Lung (tissue), 17 donors: ENCODE measurements at places on chromosomes 1 and 21. TPM values are rescaled to one million over a fixed set of nuclear protein-coding genes. Genes with fewer than 3 reads are reported as not detected.

GRCh38 chr1:53689223-53689622, 49.7 kb downstream of the GLIS1 start:
- H3K4me1 ChIP-seq = no peaks in the 10 kb centered on the region
- no peak overlapping the region for H3K4me3 ChIP-seq
- H3K27me3 ChIP-seq = no peaks in the 10 kb centered on the region
- H3K27ac ChIP-seq = no peak overlapping the region

DNA sequence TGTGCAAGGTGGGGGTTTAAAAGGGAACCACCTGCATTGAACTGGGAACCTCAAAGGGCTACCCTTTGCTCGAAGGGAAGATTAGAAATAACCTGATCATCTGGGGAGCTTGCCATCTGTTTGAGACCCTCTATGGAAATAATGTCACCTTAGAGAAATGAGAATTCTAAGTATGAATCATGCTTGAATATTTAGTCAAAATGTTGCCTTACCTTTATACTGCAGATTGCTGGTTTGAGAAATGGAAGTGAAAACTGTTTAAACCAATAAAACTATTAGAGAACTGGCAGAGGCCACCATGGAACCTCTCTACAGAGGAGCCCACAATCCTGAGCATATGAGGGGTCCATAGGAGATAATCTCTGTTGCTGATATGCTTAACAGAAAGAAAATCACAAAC, 131.2 kb upstream of the FAM78B start:
- DNase-seq = no peak
- no peaks in the 10 kb centered on the region for H3K36me3 ChIP-seq
- no peaks in the 10 kb centered on the region for H3K4me1 ChIP-seq
- no peak overlapping the region for H3K27ac ChIP-seq

GRCh38 chr1:97764991-97765390, 155.8 kb downstream of the DPYD start:
- H3K36me3 ChIP-seq = no peaks in the 10 kb centered on the region
- H3K4me3 ChIP-seq = no peak overlapping the region
- no peak for DNase-seq

GRCh38 chr1:115908565-115909274, 67.6 kb upstream of the SLC22A15 start:
- H3K27me3 ChIP-seq = no peaks in the 10 kb centered on the region
- no peak for DNase-seq
- H3K4me1 ChIP-seq = no peaks in the 10 kb centered on the region
- H3K36me3 ChIP-seq = no peaks in the 10 kb centered on the region
- no peak overlapping the region for H3K4me3 ChIP-seq

GRCh38 chr1:62361431-62361830, 42.2 kb upstream of the KANK4 start:
- no peaks in the 10 kb centered on the region for H3K27me3 ChIP-seq
- no peak overlapping the region for H3K27ac ChIP-seq
- H3K4me3 ChIP-seq = no peak overlapping the region
- no peaks in the 10 kb centered on the region for H3K4me1 ChIP-seq

Gene NFIA
- 63.4 TPM for total RNA-seq

DNA sequence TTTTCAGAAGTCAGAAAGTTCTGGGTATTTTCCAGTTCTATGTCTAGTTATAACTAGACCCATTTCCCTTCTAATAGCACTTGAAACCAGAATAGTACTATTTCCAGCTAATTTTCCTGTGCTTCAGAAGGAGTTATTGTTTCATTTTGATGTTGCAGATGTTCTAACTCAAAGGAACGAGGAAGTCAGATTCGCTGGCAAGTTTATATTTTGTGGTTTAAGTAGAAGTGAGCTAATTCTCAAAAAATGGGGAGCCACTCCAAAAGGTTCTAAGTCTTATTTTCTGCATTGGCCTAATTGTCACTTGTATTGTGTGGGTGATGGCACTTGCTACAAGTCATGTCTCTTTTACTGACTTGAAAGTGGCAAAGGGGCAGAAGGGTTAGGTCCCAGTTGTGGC, 18.1 kb downstream of the CCDC185 start:
- no peaks in the 10 kb centered on the region for H3K36me3 ChIP-seq
- no peaks in the 10 kb centered on the region for H3K4me1 ChIP-seq
- peaks cover 2% of the 10 kb centered on the region for H3K27me3 ChIP-seq
- no peak for DNase-seq
- no peak overlapping the region for H3K4me3 ChIP-seq

DNA sequence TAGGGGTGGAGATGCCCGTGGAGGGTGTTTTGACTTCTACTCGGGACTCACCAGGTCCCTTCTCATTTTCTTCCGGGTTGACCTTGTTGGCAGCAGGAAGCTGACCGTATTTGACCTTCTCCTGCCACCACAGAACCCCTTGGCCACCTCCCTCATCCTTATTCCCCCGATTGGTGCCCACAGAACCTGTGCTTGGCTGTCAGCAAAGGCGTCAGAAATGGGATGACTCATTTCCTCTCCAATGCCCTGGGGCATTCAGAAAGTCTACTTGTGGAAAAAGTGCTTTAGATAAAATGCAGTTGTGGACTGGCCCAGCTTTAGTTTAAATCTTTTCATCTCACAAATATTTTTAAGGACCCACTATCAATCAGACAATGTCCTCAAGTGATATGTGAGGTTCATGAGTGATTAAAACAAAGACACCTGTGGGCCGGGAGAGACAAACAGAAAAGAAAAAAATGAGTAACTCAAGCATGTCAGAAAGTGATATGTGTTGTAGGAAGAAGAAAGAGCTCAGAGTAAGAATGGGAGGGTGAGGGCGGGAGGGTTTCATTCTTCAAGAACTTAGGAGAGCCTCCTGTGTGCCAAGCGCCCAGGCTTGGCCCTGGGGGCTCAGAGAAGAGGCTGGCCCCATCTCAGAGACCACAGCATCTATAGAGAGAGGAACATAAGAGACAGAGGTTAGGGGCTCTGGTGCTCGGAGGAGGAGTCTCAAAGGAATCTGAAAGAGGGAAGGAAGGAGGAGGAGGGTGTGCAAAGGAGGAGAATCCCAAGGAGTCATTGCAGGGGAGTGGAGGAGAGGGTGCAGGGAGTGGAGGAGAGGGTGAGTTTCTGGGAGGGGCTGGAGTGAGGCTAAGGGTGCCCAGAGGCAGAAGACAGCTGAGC, 221.6 kb upstream of the VAMP3 start:
- no peaks in the 10 kb centered on the region for H3K27me3 ChIP-seq
- H3K4me3 ChIP-seq = no peak overlapping the region
- no peaks in the 10 kb centered on the region for H3K36me3 ChIP-seq

Gene LENEP
- total RNA-seq = not detected

DNA sequence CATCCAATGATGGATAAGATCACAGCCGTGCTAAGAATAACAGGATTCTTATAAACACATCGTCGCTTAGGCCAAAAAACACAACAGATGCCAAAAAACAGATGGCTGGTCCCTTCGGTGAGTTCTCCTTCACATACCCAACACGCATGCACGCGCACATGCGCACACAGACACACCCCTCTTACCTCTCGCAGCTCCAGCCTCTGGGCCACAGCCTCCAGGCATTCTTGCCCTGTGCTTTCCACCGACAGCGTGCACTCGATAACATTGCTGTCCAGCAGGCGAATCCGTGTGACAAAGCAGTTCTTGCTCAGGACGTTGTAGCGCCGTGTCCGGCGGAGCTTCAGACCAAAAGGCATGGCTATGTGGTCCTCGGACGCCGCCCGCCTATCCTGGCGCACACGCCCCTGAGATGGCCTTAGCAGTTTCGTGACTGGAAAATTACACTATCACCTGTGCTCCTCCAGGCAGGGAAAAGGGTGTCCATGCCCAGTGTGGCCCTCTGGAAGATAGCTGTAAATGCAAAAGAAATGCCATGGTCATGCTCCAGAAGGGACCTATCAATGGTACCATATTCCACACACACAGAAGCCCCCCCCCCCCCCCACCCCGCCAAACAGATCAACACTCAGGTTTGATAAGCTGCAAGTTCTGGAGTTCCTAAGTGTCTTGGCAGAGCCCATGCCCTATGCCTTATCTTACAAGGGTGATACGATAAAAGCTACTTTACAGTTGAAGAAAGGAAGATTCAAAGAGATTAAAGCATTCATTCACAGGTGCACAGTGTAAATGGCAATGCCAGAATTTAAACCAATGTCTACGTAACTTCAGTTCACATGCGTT, 86.7 kb downstream of the PTPN14 start:
- no peaks in the 10 kb centered on the region for H3K27me3 ChIP-seq
- no peak overlapping the region for H3K27ac ChIP-seq
- H3K4me3 ChIP-seq = no peak overlapping the region
- no peak for DNase-seq
- no peaks in the 10 kb centered on the region for H3K4me1 ChIP-seq
- H3K36me3 ChIP-seq = no peaks in the 10 kb centered on the region

DNA sequence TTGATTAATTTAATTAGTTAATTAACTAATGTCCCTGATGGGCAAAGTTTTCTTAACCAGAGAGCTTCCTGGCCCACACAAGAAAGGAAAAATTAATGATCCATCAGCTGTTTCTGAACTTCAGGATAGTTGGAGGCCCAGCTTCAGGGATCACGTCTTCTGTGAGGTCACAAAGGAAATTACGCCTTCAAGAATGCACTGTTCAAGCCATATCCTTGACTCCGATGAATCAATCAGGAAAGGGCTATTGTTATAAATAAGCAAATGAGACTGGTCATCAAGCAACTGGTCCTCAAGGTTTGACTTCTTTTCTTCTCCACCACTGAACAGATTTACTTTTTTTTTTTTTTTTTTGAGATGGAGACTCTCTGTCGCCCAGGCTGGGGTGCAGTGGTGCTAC, 40.6 kb downstream of the TCP10L start:
- H3K27me3 ChIP-seq = no peaks in the 10 kb centered on the region
- H3K4me3 ChIP-seq = no peak overlapping the region
- no peak for DNase-seq
- H3K36me3 ChIP-seq = no peaks in the 10 kb centered on the region
- no peaks in the 10 kb centered on the region for H3K4me1 ChIP-seq
- H3K27ac ChIP-seq = no peak overlapping the region
